ENCODE measurements at places on chromosomes 13 and 19. TPM values are rescaled to one million over a fixed set of nuclear protein-coding genes. Genes with fewer than 3 reads are reported as not detected.

GRCh38 chr19:39802958-39803357 lies 24.3 kb downstream of the LEUTX start:
- no peak for DNase-seq
- peaks cover 28% of the 10 kb centered on the region for H3K27me3 ChIP-seq
- no peak overlapping the region for H3K4me3 ChIP-seq
- no peaks in the 10 kb centered on the region for H3K4me1 ChIP-seq
- no peak overlapping the region for H3K27ac ChIP-seq
- no peaks in the 10 kb centered on the region for H3K36me3 ChIP-seq

GRCh38 chr19:21677696-21678418 lies 89.5 kb downstream of the ZNF100 start:
- no peak for DNase-seq
- H3K36me3 ChIP-seq = no peaks in the 10 kb centered on the region
- no peak overlapping the region for H3K4me3 ChIP-seq

GRCh38 chr13:110446575-110446890 lies 115.0 kb downstream of the RAB20 start:
- H3K27ac ChIP-seq = peak overlapping the region; percentile 83
- H3K4me1 ChIP-seq = peaks cover 75% of the 10 kb centered on the region
- H3K4me3 ChIP-seq = no peak overlapping the region
- H3K36me3 ChIP-seq = peaks cover 53% of the 10 kb centered on the region

GRCh38 chr13:84821261-84821660 lies 939.0 kb upstream of the SLITRK1 start:
- H3K4me3 ChIP-seq = no peak overlapping the region
- no peaks in the 10 kb centered on the region for H3K27me3 ChIP-seq
- H3K36me3 ChIP-seq = no peaks in the 10 kb centered on the region

GRCh38 chr19:38451036-38451435 lies 17.5 kb downstream of the RYR1 start:
- H3K36me3 ChIP-seq = no peaks in the 10 kb centered on the region
- peaks cover 14% of the 10 kb centered on the region for H3K27me3 ChIP-seq
- H3K27ac ChIP-seq = no peak overlapping the region
- H3K4me3 ChIP-seq = no peak overlapping the region

Gene NLRP5
- not detected for total RNA-seq

Gene MAP4K1
- total RNA-seq = 3.1 TPM

All from osteocyte (in vitro differentiated cells).